CD4-positive, alpha-beta T cell treated with Interleukin-10 for 1 hour (primary cell): ENCODE measurements at places on chromosomes 3 and 15.

GRCh38 chr3:106611116-106611515 is 742.3 kb upstream of the CBLB start:
- DNase-seq, result no peak

GRCh38 chr3:43187836-43188479 is 82.1 kb upstream of the POMGNT2 start:
- DNase-seq, result no peak

GRCh38 chr3:166897811-166898210 is 482.3 kb downstream of the ZBBX start:
- no peak for DNase-seq

DNA sequence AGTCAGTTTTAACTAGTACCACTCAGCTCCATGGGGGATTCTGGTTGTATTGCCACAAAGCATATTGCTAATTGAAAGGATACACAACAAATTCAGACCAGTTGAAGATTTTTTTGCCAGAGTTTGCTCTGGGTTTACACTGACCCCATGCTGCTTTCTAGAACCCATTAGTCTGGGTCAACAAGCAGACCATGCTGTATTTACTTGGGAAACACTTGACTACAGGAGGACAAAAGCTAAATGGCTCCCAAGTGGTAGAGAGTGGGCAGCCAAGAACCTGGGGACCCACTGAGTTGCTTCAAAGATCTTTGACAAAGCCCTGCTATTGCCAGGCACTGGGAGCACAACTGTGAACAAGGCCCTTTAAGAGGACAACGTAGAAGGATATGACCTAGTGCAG is 86.8 kb upstream of the PSMD6 start:
- no peak for DNase-seq
